ENCODE measurements at places on chromosomes 4 and X.
A peak's percentile ranks its signal among the peaks of the same experiment; 100 is the strongest.

DNA sequence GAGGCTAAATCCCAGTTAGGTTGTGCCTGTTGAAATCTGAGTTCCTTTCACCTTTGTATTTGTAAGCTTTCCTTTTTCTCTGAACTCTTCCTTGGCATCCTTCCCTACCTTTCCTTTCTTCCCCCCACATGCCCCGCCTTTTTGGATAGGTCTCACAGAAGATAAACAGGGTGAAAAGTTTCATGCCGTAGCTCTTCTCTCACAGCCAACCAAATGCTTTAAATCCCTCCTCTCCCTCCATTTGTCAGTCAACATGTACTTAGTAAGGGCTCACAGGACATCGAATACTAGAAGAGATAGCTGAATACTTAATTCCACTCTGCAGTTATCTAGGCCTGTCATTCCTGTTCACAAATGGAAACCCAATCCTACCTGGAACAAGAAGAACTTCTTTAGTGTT lies 107.1 kb upstream of the BMPR1B start:
- DNase-seq, result no peak

DNA sequence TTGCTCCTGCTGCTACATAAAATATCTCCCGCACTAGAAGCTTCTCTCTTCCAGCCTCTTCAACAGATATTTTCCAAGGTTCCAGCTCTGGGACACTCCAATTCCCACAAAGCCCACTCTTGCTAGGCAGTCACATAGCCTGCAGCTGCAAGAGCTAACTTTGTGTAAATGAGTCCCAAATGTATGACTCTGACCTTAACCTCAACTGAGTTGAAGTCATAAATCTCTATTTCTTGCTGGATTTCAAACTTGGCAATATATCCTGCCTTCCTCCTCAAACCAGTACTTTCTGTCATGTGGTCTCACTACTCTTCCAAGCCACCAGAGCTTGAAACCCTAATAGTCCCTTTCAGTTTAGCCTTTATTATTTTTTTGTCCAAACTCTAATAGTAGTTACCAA lies 315.4 kb upstream of the GRIA3 start:
- no peak for DNase-seq

DNA sequence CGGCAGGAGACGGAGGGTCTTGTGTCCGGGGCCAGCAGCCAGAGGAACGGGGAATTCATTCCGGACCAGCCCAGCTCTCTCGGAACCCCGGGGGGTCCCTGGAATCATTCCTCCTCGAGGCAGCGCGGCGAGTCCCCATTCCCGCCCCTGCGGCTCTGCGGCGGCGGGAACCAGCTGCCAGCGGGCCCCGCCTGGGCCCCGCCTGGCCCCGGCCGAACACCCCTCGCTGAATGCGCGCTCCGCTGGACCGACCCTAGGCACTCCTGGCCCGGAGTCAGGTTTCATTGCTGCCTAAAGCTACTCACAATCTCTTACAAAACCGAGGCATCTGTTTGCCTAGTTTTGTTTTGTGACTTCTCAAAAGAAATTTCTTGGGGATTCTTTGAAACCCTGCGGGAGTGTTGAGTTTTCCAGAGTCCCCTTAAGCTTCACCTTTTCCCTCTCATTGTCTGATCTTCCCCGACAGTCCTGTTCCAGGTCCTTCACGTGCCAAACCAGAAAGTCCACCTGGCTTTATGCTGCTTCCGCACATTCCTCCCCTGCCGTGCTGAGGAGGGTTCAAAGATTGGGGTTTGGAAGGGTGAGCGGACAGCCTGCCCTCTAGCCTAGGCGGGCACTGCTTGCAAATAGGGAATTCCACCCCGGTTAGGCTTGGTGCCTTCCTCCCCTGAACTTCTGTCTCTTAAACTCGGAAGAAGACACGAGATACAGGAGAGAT lies 789 bp downstream of the ARHGAP10 start:
- DNase-seq, result no peak

GRCh38 chrX:16552546-16552945 lies 97.4 kb upstream of the S100G start:
- no peak for DNase-seq

DNA sequence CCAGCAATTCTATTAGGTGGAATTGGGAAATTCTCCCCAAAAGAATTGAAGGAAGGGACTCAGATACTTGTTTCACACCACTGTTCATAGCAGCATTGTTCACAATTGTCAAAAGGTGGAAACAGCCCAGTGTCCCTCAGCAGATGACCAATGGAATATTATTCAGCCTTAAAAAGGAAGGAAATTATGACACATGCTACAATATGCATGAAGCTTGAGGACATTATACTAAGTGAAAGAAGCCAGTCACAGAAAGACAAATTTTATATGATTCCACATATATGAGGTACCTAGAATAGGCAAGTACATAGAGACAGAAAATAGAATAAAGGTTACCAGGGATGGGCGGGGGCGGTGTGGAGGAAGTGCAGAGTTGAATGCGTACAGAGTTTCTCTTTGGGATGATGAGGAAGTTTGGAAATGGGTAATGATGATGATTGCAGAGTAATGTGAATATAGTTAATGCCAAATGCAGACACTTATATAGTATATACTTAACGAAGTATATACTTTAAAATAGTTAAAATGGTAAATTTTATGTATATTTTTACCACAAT lies 29.6 kb downstream of the DOCK11 start:
- DNase-seq, result no peak

- peak; percentile 81 for DNase-seq
Measured at GRCh38 chr4:2642968-2643367, 106.5 kb downstream of the FAM193A start.
